Activated naive CD8-positive, alpha-beta T cell treated with anti-CD3 and anti-CD28 coated beads, Interleukin-2, amount 50 U/mL, for 24 hours (primary cell): ENCODE measurements at places on chromosomes 6 and 20.

DNA sequence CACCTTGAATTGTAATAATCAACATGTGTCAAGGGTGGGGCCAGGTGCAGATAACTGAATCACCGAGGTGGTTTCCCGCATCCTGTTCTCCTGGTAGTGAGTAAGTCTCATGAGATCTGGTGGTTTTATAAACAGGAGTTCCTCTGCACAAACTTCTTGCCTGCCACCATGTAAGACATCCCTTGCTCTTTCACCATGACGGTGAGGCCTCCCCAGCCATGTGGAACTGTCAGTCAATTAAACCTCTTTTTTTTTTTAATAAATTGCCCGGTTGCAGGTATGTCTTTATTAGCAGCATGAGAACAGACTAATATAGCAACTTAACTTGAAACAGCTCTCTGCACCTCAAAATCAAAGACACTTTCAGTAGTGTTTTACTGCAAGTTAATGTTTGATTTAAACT, 121.6 kb downstream of the OGFRL1 start:
- no peaks in the 10 kb centered on the region for H3K36me3 ChIP-seq
- H3K27me3 ChIP-seq = peaks cover 1% of the 10 kb centered on the region
- H3K4me1 ChIP-seq = no peaks in the 10 kb centered on the region
- no peak overlapping the region for H3K27ac ChIP-seq
- DNase-seq = no peak
- no peak overlapping the region for H3K4me3 ChIP-seq

GRCh38 chr20:41560970-41561369, 57.2 kb downstream of the CHD6 start:
- H3K36me3 ChIP-seq = peaks cover 17% of the 10 kb centered on the region
- no peak overlapping the region for H3K27ac ChIP-seq
- DNase-seq = no peak
- peaks cover 57% of the 10 kb centered on the region for H3K4me1 ChIP-seq

DNA sequence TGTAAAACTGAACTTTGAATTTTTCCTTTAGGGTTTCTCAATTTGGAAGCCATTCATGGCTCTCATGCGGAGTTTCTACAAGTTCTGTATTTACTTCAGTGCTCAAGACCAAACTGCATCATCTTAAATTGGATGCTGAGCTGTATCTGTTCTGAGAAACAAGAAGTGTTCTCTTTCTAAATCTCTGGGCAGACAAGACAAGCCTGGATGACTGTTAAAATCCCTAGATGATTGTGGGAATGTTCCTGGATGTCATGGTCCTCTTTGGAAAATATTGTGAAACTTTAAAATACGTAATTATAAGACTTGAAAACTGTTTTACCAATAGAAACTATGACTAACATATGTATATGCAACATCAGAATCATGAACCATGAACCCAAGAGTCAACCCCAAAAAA, 6.2 kb upstream of the GCM1 start:
- H3K27ac ChIP-seq = no peak overlapping the region
- H3K4me1 ChIP-seq = no peaks in the 10 kb centered on the region
- no peak overlapping the region for H3K4me3 ChIP-seq
- no peaks in the 10 kb centered on the region for H3K36me3 ChIP-seq

GRCh38 chr6:26609463-26609862, 12.7 kb downstream of the ABT1 start:
- H3K4me1 ChIP-seq = peaks cover 22% of the 10 kb centered on the region
- H3K4me3 ChIP-seq = no peak overlapping the region
- peaks cover 12% of the 10 kb centered on the region for H3K27me3 ChIP-seq
- no peak for DNase-seq
- H3K27ac ChIP-seq = no peak overlapping the region

- H3K4me1 ChIP-seq = no peaks in the 10 kb centered on the region
- no peaks in the 10 kb centered on the region for H3K27me3 ChIP-seq
- H3K36me3 ChIP-seq = no peaks in the 10 kb centered on the region
- DNase-seq = no peak
These were observed 279.2 kb upstream of the FERMT1 start for GRCh38 chr20:6401893-6402557.

DNA sequence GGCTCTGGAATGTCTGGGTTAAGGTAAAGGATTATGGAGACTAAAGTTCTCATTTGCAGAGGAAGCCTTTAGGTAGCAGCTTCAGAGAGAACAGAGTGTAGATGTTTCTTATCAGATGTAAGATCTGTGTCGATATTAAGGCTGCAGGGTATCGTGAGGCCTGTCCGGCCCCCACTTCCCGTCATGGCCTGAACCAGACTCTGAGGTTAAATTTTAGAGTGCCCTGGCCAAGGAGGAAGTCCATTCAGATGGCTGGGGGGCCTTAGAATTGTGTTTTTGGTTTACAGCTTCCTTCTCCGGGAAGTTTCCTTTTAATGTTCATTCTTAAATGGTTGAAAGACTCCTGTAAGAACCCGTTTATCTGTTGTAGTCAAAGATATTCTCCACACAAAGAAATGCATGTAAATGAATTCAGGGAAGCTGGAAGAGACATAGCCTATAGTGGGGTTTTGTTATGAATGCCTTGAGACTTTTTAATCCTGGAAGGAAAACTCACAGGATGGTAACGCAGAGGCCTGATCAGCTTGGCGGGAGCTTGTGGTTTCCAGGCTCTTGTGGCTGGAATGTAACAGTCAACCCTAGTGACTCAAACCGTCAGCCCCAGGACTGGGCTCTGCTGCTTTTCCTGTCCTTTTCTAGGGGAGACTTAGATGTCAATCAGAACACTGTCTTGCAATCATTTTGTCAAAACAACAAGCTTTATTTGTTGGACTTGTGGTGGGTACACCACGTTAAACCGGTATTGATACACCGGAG, 34.7 kb downstream of the KIF25 start:
- peaks cover 36% of the 10 kb centered on the region for H3K27me3 ChIP-seq
- DNase-seq = no peak
- H3K4me3 ChIP-seq = no peak overlapping the region
- no peak overlapping the region for H3K27ac ChIP-seq
- H3K36me3 ChIP-seq = peaks cover 1% of the 10 kb centered on the region
- H3K4me1 ChIP-seq = no peaks in the 10 kb centered on the region

GRCh38 chr20:61644378-61645076, 392.5 kb downstream of the CDH4 start:
- no peaks in the 10 kb centered on the region for H3K36me3 ChIP-seq
- H3K27me3 ChIP-seq = no peaks in the 10 kb centered on the region
- no peak overlapping the region for H3K4me3 ChIP-seq
- H3K4me1 ChIP-seq = no peaks in the 10 kb centered on the region
- no peak overlapping the region for H3K27ac ChIP-seq
